GM23338 (cell line): ENCODE measurements at places on chromosomes 5 and 9.

- no peak for DNase-seq
These were observed 68.5 kb upstream of the SLC25A51 start for GRCh38 chr9:37972351-37972848.

DNA sequence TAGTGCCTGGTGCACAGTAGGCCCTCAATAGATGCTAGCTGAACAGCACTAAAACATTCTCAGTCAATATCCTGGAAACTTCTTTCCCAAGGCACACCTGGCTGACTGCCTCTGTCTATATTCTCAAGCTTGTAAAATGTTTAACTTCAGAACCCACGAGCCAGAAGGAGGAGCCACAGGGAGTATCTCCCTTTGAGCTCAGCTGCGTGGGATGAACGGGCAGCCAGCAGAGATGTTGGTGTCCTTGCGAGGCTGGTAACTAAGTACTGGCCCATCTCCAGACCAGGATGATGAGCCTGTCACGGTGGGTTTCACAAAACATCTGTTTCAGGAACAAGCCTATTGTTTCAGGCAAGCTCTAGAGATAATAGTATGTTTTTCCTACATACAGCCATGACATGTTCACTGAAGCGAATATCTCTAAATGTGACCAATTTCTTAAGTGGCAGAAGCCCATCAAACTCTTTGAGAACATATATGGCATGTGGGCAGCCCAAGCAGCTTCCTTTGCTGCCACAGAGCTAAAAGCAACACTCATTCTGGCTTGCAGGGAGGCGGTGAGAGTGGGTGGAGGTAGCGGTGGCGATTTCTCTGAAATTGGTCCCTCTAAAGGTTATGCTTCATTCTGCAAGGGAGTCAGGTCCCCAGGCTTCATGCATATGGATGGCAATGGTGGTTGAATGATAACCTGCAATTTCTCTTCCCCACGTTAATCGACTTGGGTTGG, 206.2 kb downstream of the TTLL11 start:
- DNase-seq, result no peak

DNA sequence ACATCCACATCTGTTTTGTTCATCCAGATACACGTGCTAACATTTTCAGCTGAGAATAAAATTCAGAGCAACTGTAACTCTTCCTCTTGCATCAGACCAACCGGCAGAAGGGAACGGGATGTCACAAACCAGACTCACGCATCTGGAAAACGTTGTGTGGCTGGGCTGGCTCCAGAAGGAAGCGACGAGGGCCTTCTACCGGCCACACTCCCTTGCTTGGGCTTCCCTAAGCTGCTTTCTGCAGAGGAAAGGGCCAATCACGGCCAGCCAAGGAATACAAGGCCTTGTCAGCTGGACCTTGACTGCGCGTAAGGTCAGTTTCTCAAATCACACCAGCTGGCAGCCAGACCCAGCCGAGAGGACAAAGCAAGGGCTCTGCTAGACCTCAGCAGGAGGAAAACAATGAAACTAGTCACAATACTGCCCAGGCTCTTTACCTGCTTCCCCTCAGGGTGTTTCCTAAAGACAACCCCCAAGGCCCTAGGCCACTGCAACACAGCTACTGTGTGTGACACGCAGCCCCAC, 106.1 kb downstream of the THBS4 start:
- DNase-seq, result peak; percentile 82

DNA sequence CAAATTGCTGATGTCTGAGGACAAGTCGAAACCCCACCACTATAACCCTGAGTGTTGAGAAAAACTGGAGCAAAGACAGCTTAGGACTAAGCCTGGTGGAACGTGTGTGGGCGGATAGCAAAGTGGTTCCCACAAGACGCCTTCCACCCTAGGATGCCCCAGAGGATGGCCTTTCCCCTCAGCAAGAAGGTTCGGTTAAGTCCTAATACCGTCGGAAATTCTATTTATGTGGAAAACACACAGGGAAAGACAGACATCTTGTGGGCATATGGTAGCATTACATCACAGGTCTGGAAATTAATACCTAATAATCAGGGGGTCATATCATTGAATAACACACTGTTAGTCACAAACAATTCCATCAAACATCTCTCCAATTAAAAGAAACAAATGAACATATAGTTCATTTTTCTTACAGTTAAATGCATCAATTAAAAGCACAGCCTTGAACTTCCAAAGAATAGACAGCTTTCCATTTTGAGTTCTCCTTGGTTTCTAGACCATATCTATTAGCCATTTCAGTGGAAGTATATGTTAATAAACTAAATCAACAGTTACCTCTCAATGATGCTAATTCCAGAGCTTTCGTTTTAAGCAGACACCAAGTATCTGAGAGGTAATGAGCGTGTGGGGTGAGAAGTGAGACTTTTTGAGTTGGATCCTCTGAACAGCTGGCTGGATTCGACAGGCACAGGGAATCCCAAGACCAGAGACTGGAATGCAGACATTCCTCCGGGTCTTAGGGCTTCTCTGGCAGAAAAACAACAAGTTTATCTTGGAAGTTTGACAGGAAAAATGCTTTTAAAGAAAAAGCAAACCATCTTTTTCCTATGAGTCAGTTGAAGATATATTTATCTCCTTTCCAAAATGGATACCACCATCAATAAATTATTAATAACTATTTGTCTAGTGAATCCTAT, 2.9 kb upstream of the ICE1 start:
- peak; percentile 79 for DNase-seq

DNA sequence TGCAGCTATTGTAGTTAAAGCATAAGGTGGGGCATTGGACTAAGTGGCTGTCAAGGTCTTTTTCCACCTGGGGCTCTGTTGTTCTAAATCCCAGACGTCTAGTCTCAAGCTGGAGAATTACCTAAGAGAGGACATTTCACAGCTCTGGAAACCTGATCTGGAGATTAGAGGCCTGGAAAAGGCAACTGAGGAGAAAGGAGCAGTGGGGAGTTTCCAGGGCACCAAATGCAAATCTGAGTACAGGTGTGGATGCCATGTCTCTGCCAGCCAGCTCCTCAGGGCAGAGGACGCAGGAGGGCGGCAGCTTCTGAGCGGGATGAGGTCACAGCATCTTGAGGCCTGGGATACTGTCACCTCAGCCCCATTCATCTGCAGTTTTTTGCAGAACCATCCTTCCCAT, 65.2 kb downstream of the PPARGC1B start:
- DNase-seq, result no peak

GRCh38 chr5:40873286-40873880, 32.2 kb downstream of the CARD6 start:
- DNase-seq, result no peak

GRCh38 chr5:61283471-61283870, 48.6 kb upstream of the ZSWIM6 start:
- DNase-seq, result no peak

GRCh38 chr5:127353327-127353726, 62.7 kb downstream of the MEGF10 start:
- no peak for DNase-seq

DNA sequence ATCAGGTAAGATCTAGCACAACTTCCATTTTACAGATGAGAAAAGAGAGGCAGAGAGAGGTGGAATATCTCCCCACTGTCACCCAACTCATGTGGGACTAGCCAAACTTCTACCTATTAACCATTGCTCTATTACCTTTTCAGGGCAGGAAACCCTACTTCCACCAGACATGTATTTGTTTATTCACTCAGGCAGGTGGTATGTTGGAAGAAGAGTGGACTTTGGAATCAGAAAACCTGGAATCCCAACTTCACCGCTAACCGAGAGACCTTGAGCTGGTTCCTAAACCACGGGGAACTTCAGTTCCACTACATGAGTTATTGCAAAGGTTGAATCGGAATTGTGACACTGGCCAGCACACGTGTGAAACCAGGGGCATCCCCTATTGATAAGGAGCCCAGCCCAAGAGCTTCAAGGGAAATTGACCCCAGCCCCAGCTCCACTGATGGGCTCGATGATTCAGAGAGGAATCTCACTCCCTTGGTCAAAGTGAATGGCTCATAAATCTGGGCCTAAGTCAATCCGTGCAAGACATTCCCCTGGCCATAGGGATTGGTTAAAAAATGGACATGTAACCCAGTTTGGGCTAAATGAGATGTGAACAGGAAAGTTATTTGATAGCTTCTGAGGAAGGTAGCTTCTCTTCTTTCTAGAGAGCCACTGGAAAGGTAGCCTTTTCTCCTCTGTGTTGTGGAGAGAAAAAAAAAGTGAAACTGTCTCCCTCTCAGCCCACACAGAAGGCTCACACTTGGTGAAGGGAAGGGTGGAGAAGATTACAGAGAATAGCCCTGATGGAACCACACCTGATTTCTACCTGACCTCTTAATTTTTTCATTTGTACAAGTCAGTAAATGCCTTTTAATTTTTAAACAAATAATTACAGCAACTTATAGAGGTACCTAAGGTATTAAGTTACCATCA, 5.5 kb upstream of the GLIS3 start:
- no peak for DNase-seq

DNA sequence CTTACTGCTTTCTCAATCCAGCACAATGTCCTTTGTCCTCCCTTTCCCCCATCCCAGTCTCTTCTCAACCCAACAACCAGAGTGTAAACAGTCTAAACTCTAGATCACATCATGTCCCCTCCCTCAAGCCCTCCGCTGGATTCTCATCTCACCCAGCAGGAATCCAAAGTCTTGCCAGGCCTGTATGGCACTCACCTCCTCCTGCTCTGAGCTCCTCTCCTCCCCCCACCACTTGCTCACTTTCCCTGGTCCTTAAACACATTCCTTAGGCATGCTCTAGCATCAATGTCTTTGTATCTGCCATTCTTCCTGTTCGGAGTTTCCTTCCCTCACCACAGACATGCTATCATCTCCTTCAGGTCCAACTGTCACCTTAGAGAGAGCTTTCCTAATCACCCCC, 78.8 kb downstream of the NIPSNAP3B start:
- peak; percentile 18 for DNase-seq

GRCh38 chr9:122374885-122375420, 4.1 kb downstream of the PTGS1 start:
- DNase-seq, result peak; percentile 52

DNA sequence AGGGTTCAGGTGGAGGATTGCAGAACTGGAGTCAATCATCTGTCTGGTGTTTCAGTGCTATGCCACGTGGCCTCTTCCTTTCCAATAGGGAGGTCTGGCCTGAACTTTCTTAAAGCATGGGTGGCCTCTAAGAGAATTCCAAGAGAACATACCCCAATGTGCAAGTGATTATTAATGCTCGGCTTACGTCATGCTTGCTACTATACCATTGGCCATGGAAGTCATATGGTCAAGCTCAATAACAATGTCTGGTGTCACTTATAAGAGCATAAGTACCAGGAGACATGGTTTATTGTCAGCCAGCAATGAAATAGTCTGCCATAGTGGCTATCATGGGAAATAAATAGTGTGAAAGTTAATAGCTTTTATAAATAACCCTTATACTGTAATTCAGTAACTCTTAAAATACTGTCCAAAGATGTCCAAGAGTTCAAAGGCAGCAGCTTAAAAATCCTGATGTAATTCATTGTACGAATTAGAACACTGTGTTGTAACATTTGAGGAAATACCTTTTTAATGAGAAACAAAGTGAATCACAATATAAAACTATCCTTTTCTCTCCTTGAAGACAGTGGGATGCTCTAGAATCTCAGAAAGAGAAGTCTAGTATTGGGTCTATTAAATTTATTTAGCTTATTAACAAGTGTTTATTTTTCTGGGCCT, 355.4 kb upstream of the PRR16 start:
- no peak for DNase-seq

DNA sequence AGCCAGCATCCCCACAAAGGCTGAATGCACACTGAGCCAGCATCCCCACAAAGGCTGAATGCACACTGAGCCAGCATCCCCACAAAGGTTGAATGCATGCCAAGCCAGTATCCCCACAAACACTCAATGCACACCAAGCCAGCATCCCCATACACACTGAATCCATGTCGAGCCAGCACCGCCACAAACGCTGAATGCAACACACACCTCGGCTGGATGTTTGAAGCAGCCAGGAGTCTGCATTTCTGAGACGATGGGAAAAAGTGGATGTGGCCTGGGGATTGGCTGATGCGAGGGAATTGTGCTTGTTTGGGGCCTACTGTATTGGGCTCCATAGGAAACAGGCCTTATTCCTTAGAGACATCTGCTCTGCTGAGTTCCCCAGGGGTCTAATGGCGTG, 30.9 kb upstream of the CEP72 start:
- DNase-seq, result no peak

- no peak for DNase-seq
These were observed 197.0 kb upstream of the NMUR2 start for GRCh38 chr5:152601806-152602732.

DNA sequence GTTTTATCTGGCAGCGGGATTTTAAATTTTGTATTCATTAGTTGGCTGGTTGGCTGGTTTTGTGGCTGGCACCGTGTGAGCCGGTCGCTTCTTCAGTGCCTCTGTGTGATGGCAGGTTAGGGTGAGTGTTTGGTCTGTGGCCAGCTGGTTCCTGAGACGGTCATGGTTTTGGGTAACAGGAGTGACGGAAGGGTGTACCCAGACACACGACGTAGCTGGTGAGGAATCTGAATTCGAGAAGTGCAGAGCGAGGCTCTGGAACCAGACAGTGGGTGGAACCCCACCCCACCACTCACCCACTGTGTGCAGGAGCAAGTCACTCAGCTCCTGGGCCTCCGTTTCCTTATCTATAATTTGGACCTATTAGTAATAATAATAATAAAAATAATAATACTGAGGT, 2.7 kb downstream of the BTNL9 start:
- DNase-seq, result no peak

GRCh38 chr5:117761186-117761585, 1186.6 kb upstream of the SEMA6A start:
- peak; percentile 23 for DNase-seq

DNA sequence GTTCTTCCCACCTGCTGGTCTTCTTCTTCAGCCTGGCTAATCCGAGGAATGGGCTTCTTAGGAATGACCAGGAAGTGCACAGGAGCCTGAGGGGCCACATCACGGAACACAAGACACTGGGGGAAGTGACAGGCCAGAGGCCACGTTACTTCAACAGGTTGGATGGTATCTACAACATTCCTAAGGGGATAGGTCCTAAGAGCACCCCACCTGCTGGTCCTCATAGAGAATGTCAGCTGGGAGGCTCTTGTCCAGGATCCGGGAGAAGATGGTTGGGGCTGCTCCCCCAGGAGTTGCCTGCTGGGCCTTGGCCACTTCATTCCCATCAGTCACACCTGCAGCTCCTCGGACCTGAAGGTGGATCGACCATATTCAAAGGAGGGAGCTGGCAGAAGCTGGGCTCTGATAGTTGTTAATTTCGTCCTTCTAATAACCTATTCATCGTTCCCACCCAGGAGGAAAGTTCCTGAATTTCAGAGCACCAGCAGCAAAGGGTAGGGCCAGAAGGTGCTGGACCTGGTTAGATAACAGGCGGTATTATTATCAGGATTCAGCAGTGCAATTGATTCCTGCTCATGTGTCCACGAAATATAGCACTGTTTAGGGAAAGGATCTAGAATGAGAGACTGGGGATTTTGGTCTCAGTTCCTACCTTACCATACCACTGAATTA, 1.3 kb downstream of the HINT2 start:
- DNase-seq, result peak; percentile 85

GRCh38 chr5:111734013-111734412, 23.0 kb downstream of the NREP start:
- no peak for DNase-seq

- DNase-seq, result no peak
These were observed 95.9 kb upstream of the PCSK1 start for GRCh38 chr5:96528826-96529474.

- no peak for DNase-seq
These were observed 549.9 kb upstream of the CYLC2 start for GRCh38 chr9:102445181-102445747.

- DNase-seq, result no peak
These were observed 475.5 kb downstream of the SPATA31A7 start for GRCh38 chr9:61665330-61665751.

GRCh38 chr9:133119103-133119845, 1.8 kb downstream of the RALGDS start:
- no peak for DNase-seq

- no peak for DNase-seq
These were observed 1317.4 kb upstream of the CDH9 start for GRCh38 chr5:28355831-28356230.
